ENCODE measurements at places on chromosomes 3 and 15. TPM values are rescaled to one million over a fixed set of nuclear protein-coding genes. Genes with fewer than 3 reads are reported as not detected.
A peak's percentile ranks its signal among the peaks of the same experiment; 100 is the strongest.

DOCK3 gene
- total RNA-seq: 0.80 TPM

SELENOT gene
- 130 TPM for total RNA-seq

OPA1 gene
- total RNA-seq: 116 TPM

MEIS2 gene
- total RNA-seq: 103 TPM

GRCh38 chr3:176147251-176147650, 1050.0 kb downstream of the TBL1XR1 start:
- no peak for DNase-seq

LINGO1 gene
- 8.8 TPM for total RNA-seq

DAZL gene
- total RNA-seq: not detected

DNA sequence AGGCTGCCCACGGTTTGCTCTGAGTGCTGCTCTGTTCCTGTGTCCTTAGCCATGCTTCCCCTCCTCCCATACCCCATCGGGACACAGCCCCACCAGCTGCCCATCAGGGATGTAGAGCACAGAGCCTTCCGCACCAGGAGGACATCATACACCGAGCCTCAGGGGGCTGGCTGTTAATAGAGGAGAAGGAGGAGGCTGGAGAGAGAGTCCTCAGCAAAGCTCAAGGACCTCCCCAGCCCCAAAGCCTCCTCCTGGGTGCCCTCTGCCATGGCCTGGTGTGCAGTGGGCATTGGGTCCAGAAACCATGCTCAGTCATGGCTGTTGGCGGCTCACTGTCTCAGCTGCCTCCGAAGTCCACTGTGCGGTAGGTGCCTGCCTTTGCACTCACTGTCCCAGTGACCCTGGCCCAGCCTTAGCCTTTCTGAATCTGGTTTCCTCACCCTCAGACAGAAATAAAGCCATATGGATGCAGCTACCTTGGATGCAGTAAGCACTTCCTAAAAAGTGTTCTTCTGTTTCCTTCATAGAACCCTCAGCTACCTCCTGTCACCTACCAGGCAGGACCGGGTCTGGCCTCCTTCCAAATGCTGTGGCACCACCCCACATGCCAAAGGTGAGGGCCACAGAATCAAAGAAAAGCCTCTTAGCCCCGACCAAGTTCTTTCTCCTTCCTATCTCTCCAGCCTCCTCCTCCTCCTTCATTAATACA, 53.9 kb downstream of the ACAD9 start:
- DNase-seq: no peak

GRCh38 chr3:73175698-73176097, 114.2 kb downstream of the EBLN2 start:
- no peak for DNase-seq

GALNT15 gene
- total RNA-seq: not detected

DNA sequence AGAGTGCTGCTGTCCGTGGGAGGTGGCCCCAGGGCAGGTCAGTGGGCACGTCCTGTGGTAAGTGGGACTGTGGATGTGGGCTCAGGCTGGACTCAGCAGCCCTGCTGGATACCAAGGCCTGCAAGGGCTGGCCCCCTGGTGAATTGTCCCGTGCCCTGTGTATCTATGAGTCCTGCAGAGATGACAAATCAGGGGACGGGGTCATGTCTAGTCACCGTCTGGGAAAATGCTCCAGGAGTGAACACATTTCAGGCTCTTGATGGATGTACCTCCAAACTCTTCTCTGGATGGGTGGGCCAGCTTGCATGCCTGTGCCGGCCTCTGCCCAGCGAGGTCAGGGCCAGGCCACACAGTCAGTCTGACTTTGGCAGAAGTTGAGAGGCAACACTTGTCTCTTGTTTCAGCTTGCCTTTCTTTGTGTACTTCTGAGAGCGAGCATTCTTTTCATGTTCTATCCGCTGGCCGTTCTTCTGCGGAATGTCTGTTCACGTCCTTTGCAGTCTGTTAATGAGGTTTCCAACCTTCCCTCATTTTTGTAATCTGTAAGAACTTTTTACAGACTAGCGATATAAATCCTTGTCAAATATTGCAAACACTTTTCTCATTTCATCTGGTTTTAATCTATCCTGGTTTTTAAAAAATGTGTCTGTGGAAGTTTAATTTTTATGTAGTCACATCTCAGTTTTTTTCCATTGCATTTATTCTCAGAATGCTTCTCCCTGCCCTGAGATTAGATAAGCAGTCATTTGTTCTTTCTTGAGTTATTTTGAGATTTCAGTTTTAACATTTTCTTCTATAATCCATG, 11.4 kb upstream of the STAB1 start:
- DNase-seq: no peak

AADACL2 gene
- not detected for total RNA-seq

CCR8 gene
- total RNA-seq: not detected

- no peak for DNase-seq
Observed at GRCh38 chr15:42491539-42492225, 741 bp upstream of the ZNF106 start.

GRCh38 chr15:34757262-34757661, 2.5 kb upstream of the GJD2 start:
- no peak for DNase-seq

DNA sequence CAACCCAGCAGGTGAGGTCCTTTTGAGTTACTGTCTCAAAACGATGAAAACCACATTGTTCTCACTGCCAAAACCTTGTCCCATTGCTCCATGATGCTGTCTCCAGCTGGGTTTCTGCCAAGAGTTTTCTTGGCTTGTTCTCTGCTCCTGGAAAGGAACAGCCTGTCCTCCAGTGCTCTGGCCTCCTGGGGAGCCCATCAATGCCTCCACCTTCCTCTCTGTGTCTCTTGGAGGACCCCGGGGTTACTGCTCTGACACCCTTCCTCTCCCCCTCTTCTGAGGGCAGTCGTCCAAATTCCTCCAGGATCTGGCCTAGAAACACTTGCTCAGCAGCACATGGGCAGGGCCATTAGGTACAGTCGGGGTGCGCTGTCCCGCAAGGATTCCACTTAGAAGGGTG, 63.9 kb upstream of the RGMA start:
- peak; percentile 88 for DNase-seq

DNA sequence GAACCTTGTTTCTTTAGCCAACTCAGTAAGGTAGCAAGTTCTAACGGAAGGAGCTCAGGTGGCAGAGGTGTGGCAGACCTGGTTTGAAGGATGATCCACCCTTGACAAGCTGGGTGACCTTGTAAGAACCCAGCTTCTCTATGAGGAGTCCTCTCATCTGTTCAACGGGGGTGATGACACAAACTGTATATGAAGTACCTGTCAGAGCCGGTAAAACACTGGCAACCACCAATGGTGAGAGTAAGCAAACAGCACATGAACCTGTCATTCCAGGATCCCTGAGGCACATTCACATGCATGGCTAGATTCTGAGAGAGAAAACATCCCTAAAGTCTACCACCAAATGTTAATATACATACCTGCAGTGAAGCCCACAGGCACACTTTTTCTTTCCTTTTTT, 2.4 kb downstream of the SCAP start:
- DNase-seq: no peak

DNA sequence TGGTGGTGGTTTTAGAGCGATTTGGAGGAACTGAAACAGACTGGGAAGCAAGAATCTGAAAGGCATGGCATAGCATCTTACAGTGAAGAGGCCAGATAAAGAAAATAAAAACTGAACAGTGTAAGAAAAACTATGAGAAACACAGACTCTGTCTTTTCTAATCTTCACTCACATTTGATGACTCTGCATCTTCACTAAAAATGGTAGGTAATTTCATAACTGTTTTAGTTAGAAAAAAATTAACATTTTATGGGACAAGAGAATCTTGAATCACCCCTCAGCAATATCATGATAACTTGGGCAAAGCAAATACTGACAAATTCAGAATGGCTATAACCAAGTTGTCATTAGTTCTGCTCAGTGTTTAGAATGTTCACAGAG, 812.6 kb downstream of the MCTP2 start:
- DNase-seq: no peak

ANKRD63 gene
- total RNA-seq: 8.4 TPM

DNA sequence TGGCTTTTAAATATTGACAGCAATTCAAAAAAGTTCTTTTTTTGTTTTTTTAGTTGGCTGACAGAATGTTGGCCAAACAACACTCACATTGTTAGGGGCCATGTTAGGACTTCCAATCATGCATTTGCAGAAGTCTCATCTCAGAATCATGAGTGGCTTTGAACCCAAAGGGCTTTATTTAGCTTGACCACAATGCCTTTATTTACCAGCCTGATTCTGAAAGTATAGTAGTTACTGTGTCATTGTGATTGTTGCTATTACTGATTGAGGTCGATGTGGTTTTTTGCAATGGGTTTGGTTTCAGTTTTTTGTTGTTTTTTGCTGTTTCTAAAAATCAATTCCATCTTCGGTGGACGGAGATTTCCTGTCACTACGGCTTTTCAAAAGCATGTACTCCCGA, 7.2 kb downstream of the GLDN start:
- DNase-seq: no peak

DNA sequence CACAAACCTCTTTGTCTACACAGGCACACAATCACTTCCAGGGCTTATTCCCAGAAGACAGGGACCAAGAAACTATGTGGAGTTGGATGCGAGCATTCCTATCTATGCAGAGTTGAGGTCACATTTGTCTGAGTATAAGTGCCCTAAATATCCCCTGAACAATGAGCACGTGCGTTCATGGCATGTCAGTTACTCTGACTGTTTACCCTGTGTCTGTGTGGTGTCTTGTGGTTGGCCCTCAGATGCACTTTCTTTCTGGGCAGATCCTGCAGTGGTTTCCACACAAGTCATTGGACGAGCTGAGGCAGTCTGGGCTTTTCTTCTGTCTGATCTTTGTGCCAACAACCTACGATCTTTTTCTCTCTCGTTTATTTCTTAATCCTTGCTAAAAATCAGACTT, 134.5 kb downstream of the FBN1 start:
- no peak for DNase-seq

- no peak for DNase-seq
Observed at GRCh38 chr15:89489376-89489775, 7.0 kb downstream of the RHCG start.

DNA sequence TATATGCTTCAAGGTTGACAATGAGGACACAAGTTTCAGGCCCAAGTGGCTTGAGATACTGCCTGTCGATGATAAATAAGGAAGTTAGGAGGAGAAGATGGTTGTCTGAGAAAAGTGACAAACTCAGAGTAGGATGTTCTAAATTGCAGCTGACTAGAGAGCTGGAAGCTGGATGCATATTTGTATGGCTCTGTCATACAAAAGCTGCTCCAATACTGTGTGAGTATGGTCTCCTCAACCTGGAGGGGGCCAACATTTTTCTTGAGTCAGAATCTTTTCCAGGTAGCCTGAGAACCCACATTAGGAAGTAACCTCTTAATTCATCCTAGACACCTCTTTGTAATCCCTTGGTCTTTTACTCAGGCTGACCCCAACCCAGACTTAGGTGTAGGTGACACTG, 28.4 kb upstream of the TPRG1 start:
- DNase-seq: no peak

- DNase-seq: no peak
Observed at GRCh38 chr3:102727340-102727739, 292.5 kb downstream of the ZPLD1 start.

- no peak for DNase-seq
Observed at GRCh38 chr3:71045917-71046282, 537.6 kb downstream of the FOXP1 start.

KNG1 gene
- total RNA-seq: not detected

DUOXA1 gene
- not detected for total RNA-seq

DNA sequence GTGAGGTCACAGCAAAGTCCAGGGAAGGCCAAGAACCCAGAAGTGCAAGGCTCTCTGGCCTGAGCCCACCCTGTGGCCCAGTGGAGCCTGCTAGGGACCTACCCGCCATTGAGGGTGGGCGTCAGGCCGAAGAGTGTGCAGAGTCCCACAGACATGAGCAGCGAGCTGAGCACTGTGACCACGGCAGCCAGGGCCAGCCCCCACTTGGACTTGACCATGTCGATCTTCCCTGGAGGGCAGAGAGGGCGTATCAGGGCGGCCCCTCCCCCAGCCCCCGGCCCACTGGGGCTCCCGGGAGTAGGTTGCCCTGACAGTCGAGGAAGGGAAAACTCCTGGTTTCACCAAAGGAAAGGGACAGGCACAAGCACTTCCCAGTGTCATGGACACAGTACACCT, 44.6 kb downstream of the PTPN23 start:
- no peak for DNase-seq

BNC1 gene
- total RNA-seq: not detected

All from G401 (cell line).